Activated naive CD4-positive, alpha-beta T cell treated with anti-CD3 and anti-CD28 coated beads for 36 hours (primary cell): ENCODE measurements at places on chromosomes 2 and 18. TPM values are rescaled to one million over a fixed set of nuclear protein-coding genes. Genes with fewer than 3 reads are reported as not detected.

- H3K36me3 ChIP-seq = no peaks in the 10 kb centered on the region
- H3K27ac ChIP-seq = no peak overlapping the region
- no peak overlapping the region for H3K4me3 ChIP-seq
- H3K27me3 ChIP-seq = peaks cover 10% of the 10 kb centered on the region
These were observed 314.9 kb upstream of the SOX11 start for GRCh38 chr2:5377323-5377722.

HOXD3 gene
- not detected for total RNA-seq

XDH gene
- not detected for total RNA-seq

- H3K27me3 ChIP-seq = no peaks in the 10 kb centered on the region
- no peaks in the 10 kb centered on the region for H3K4me1 ChIP-seq
- no peaks in the 10 kb centered on the region for H3K36me3 ChIP-seq
- no peak overlapping the region for H3K27ac ChIP-seq
- DNase-seq = no peak
These were observed 111.6 kb downstream of the AGAP1 start for GRCh38 chr2:235605312-235606003.

GRCh38 chr2:174597345-174598047, at the start of gene WIPF1:
Gene WIPF1 (minus strand): TSS chr2:174597804. CDS start chr2:174585573, 12,231 bp downstream.
- peaks cover 52% of the 10 kb centered on the region for H3K4me1 ChIP-seq
- peak within 1 kb of the TSS; percentile 99 for H3K27ac ChIP-seq
- H3K27me3 ChIP-seq = no peaks in the 10 kb centered on the region
- peaks cover 29% of the 10 kb centered on the region for H3K36me3 ChIP-seq
- peak; percentile 55 for DNase-seq
- H3K4me3 ChIP-seq = peak within 1 kb of the TSS; percentile 78

AFF3 gene
- total RNA-seq = 2.1 TPM

- H3K36me3 ChIP-seq = peaks cover 16% of the 10 kb centered on the region
- no peaks in the 10 kb centered on the region for H3K4me1 ChIP-seq
- H3K27ac ChIP-seq = no peak overlapping the region
- H3K27me3 ChIP-seq = no peaks in the 10 kb centered on the region
- H3K4me3 ChIP-seq = no peak overlapping the region
These were observed 92.2 kb upstream of the MCFD2 start for GRCh38 chr2:47007826-47008225.

SPHKAP gene
- total RNA-seq = not detected

DNA sequence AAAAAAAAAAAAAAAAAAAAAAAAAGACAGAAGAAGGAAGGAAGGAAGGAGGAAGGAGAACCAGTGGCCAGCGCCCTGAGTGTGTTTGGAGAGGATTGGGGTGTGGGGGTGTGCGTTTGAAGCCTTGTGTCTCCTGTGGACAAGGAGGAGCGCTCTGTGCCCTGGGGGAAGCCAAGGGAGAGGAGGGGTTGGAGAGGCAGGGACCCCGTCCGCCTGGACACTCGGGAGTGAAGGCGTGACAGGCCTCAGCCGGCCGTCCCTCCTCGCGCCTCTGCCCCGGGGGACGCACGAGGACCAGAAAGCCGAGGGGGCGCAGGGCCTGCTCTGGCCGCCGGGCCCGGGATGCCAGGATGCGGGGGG, 44.9 kb downstream of the SERTAD2 start:
- H3K4me3 ChIP-seq = peak overlapping the region; percentile 68
- no peak for DNase-seq
- H3K27me3 ChIP-seq = no peaks in the 10 kb centered on the region
- H3K27ac ChIP-seq = peak overlapping the region; percentile 47
- H3K36me3 ChIP-seq = no peaks in the 10 kb centered on the region
- peaks cover 24% of the 10 kb centered on the region for H3K4me1 ChIP-seq

DNA sequence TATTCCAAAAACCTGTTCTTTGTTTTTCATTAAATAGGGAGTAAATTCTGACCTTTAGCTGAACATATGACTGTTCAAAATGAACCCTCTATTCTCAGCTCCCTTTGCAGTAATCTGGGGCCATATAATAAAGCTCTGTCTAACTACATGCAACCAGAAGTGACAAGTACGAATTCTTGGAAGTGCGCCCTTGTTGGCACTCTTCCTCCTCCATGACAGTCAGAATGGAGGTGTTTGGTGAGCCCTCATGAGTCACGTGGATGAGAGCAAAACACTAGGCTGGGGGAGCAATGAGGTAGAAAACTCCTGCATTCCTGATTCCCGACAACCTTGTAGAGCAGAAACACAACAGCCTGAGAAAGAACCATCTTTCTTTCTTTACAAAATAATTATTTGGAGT, 552.9 kb downstream of the FBXO15 start:
- H3K4me3 ChIP-seq = no peak overlapping the region
- H3K27ac ChIP-seq = no peak overlapping the region
- no peaks in the 10 kb centered on the region for H3K36me3 ChIP-seq
- H3K4me1 ChIP-seq = no peaks in the 10 kb centered on the region
- H3K27me3 ChIP-seq = no peaks in the 10 kb centered on the region
- no peak for DNase-seq

DNA sequence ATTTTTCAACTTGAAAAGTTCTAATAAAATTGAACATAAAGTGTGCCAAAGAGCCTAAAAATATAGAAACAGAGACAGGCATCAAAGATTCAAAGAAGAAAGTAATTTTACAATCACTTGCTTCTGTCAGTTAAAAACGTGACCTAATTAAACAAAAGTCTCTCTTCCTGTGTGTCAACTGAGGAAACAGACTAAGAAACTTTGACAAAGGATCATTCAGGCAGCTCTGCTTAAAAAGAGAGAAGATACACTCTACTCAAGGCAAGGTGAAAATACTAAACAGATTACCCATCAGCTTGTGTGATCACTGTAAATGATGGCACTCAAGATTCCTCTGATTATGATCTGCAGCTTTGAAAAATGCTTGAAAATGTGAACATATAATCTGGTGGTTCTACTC, 47.8 kb downstream of the DYM start:
- H3K36me3 ChIP-seq = peaks cover 4% of the 10 kb centered on the region
- H3K4me1 ChIP-seq = peaks cover 35% of the 10 kb centered on the region
- H3K27me3 ChIP-seq = no peaks in the 10 kb centered on the region
- no peak overlapping the region for H3K4me3 ChIP-seq

DNA sequence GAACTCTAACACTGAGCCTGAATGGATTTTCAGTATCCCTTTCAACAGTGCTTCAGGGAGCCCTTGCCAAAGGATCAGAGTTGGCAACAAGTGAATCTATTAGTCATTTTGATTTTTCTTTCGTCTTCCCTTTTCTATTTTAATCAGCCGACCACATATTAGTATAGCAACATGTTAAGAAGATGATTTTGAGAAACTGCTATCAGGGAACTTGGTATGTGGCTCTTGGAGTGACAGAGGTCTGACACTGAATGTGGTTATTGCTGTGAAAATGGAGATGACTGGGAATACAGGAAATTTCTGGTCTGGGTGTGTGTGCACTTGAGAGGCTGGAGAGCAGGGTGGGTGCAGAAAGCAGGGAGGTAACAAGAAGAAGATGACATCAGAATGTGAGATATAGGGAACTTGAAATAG, 28.7 kb upstream of the IL1RL1 start:
- no peak overlapping the region for H3K4me3 ChIP-seq
- no peaks in the 10 kb centered on the region for H3K27me3 ChIP-seq
- H3K27ac ChIP-seq = no peak overlapping the region
- no peak for DNase-seq
- no peaks in the 10 kb centered on the region for H3K36me3 ChIP-seq

DNA sequence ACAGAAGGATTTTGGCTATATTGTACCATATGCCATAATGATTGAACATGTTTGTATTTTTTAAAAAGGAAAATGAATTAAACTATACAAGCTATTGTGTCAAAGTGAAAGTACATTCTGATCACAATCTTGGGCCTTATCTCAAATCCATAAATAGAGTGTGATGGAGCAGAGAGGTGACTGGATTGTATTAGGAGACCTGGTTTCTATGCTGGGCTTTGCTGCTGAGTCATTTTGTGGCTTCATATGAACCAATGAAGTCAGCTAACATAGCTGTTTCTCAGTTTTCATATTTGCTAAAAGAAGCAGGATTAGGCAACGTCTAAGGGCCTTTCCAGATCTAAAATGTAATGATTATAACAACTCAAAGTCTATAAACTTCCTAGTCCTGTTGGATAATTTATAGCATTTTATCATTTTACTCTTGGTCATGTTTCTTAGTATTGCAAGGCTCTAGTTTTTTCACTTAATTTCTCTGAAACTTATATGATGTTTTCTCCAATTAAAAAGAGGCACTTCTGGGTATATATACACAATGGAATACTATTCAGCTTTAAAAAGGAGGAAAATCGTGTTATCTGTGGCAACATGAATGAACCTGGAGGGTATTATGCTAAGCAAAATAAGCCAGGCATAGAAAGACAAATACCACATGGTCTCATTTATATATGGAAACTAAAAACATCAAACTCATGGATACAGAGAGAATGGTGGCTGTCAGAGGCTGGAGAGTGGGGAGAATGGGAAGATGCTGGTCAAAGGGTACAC, 112.3 kb downstream of the MEP1B start:
- H3K27me3 ChIP-seq = peaks cover 6% of the 10 kb centered on the region
- no peaks in the 10 kb centered on the region for H3K36me3 ChIP-seq
- peak; percentile 5 for DNase-seq
- no peak overlapping the region for H3K4me3 ChIP-seq

STK36 gene
- 15.1 TPM for total RNA-seq

DNA sequence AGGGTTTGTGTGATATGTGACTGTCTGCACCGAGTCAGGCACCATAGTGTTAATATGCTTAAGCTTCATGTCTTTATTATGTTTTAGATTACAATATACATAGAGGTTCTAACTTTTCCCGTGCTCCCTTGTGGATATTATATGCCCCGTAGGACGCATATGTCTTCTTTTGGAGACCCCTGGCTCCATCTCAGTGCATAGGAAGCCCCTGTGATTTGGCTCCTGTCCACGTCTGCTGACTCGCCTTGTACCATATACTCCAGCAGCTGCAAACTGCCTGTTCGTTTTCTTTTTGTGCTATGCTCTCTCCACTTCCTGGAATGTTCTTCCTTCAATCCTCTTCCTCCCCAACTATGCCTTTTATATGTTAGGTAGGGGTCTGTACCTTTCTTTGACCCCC, 110.9 kb downstream of the PTRHD1 start:
- H3K27ac ChIP-seq = no peak overlapping the region
- no peaks in the 10 kb centered on the region for H3K27me3 ChIP-seq
- no peak for DNase-seq
- peaks cover 15% of the 10 kb centered on the region for H3K36me3 ChIP-seq
- no peaks in the 10 kb centered on the region for H3K4me1 ChIP-seq

CYS1 gene
- not detected for total RNA-seq

ALPI gene
- total RNA-seq = not detected
